ENCODE measurements at places on chromosomes 13 and 19.

DNA sequence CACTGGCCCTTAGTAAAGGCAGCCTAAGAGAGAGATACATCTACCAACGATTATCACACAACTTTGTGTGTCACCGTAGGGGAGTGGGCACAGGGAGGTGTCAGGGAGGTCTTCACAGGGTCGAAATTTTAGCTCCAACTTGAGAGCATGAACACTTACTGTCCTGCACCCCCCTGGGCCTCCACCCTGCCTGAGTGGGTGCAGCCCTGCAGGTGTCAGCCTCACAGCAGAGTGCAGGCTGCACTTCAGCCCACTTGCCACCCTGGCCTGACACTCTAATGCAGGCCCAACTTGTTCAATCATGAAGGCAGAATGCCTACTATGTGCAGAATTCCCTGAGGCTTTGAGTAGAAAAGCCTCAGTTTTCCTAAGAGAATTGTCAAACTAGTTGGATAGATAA is 4.0 kb upstream of the SMAD9 start:
- DNase-seq: no peak

DNA sequence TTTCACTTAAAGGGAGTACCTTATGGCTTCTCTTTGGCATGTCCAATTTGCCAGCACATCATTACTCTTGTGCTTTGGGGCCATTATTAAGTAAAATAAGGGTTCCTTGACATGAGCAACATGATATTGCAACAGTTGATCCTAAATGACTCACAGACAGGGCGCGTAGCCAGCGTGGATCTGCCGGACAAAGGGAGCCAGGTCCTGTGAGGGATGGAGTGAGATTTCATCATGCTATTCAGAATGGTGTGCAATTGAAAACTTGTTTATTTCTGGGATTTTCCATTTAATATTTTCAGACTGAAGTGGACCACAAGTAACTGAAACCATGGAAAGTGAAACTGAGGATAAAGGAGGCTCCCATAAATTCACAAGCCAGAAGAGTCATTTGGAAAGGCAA is 48.6 kb upstream of the WASF3 start:
- DNase-seq: no peak

DNA sequence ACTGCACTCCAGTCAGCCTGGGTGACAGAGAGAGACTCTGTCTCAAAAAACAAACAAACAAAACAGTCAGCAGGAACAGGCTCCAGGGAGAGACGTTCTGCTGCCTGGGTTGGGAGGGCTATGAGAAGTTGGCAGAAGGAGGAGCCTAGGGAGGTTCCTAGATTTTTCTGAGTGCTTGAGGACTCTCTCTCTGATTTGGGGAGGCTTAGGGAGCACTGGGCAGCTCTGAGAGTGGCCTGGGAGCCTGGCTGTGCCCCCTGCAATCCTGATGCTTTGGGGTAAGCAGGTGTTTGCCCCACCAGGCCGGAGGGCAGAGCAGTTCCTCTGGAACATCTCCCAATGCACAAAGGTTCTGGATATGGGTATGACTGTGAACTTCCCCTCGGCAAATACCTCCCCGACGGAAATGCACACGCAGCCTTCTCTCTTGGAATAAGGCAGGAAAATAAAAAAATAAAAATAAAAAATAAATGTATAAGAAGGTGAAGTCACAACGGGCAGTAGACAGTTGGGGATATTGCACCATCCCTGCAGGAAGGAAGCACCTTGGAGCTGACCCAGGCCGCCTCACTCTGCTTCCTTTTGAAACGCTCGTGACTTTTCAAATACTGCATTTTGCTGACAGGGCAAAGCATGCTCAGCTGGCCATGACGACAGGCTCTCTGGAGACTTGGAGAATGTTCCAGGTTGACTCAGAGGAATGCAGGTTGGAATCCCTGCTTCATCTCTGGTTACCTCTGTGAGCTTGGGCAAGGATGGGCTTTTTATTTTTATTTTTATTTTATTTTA is 26.5 kb upstream of the HOMER3 start:
- no peak for DNase-seq

DNA sequence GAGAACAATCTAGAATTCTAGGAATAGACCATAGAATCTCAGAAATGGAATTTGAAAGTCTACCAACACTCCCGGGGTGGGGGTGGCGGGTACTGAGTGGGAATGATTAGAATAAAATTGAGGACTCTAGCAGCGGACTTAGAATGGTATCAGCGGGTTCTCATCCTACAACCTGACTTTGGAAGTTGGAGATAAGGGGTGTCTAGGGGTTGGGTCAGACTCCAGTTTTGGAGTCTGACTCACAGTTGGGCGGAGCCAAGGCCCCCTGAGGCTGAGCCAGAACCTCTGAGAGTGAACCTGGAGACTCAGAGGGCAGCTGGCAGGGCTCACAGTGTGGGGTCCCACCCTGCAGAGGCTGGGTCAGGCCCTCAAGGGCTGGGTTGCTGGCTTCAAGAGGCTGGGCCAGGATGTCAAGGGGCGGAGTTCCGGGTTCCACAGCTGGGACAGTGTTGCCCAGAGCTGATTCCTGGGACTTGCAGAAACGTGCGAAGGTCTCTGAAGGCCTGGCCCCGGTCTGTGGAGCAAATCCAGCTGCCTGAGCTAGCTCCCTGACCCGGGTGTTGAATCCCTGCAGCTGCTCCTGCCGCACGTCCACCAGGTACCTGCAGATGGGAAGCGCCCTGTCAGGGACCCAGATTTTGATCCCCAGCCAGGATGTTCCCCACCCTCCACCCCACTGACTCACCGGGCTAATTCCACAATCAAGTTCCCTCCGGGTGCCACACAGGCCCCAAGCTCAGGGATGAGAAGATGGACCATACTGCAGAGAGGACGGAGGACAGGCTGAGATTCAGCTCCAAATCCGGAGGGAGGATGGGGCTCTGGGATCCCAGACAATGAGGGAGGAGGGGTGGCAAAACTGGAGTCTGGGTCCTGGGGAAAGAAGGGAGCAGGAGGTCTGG is 1.6 kb upstream of the TNNI3 start:
- DNase-seq: no peak

GRCh38 chr13:109819874-109820273 is 33.5 kb upstream of the IRS2 start:
- no peak for DNase-seq

DNA sequence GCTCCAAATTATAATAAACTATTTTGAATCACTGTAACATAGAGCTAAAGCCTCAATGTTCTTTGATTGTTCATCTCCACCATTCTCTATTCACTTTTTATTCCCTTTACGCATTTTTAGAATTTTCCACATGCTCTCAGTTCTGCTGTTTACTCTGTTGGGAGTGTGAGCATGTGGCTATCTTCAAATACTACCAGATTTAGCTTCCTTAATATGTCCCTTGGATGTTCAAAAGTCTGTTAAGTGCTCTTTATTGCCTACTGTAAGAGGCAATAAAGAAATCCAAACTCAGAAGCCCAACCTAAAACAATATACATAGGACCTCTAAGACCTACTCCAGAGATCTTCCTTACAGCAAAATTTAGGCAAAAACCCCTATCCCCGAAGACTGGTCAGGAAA is 34.5 kb downstream of the MTMR6 start:
- DNase-seq: no peak

DNA sequence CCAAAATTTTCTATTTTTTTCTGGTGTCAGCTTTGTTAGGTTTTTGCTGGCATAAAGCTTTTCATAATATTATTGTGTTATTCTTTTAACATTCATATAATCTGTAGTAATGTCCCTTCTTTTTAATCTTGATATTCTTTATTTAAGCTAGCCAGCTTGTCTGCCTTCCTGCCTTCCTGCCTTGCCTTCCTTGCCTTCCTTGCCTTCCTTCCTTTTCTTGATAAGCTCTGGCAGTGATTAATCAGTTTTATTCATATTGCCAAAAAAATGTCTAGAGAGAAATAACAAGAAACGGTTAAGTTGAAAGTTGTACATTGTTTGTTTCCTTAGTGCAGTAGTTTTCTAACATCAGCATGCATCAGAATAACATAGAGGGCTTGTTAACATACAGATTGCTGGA is 257.5 kb downstream of the MAB21L1 start:
- DNase-seq: no peak

- no peak for DNase-seq
These were observed 12.4 kb downstream of the EFNB2 start for GRCh38 chr13:106522898-106523525.

- DNase-seq: no peak
These were observed 49.9 kb downstream of the GNG7 start for GRCh38 chr19:2652504-2653099.

DNA sequence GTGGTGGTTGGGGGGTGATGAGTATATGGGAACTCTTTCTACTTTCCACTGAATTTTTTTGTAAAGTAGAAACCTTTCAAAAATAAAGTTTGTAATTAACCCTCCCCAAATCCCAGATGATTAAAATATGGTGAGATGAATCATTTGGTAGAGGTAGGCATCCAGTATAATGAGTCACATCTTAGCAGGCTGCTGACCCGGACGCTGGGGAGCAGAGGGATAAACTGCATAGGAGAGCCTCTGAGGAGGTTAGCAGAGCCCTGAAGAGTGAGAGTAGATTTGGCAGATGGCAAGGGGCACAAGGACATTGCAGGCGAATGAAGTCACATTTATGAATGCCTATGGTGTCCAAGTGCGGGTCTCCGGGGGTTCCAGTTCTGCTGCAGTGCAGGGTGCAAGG is 293.8 kb downstream of the FGF9 start:
- DNase-seq: no peak

DNA sequence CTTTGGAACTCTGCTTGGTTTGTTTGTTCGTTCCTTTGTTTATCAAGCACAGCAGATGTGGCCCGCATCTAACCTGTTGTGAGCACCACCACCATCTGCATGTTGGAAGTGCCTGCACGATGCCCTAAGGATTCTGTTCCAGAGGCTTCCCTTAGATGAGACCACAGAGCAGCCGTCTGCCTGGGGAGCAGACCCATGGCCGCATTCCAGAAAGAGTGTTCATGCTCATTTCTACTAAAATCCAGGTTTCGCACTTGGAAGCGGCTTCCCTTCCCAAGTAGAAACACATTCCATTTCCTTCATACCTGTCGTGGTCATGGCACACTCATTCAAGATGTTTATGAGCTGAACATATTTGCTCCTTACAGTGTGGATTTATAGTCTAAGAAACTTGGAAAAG is 27.2 kb downstream of the COL4A2 start:
- no peak for DNase-seq

DNA sequence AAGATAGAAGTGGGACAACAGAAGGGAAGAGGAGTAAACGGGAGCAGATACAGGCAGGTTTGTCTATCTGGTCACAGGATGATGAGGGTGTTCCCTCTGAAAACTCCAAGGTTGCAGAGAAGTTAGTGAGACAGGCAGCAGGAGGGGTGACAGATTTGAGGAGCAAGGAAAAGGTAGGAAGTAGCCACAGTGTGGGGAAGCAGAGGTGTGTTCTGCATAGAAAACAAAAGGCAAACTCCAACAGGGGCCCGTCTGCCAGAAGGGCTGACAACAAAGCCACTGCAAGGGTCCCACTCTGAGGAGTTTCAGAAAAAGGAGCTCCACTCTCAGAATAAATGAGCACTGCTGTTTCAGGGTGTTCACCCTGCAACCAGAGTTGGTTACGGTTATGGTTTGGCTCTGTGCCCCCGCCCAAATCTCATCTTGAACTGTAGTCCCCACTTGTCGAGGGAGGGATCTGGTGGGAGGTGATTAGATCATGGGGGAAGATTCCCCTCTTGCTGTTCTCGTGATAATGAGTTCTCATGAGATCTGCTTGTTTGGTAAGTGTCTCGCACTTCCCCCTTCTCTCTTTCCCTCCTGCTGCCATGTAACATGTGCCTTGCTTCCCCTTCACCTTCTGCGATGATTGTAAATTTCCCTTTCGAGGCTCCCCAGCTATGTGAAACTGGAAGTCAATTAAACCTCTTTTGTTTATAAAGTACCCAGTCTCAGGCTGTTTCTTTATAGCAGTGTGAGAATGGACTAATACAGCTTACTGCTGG is 32.1 kb downstream of the SMAD9 start:
- no peak for DNase-seq
